ENCODE measurements at places on chromosomes 16 and 17.

- DNase-seq, result no peak
Observed at GRCh38 chr16:86942151-86943051, 364.1 kb downstream of the FOXL1 start.

- no peak for DNase-seq
Observed at GRCh38 chr17:31339906-31340661, 18.7 kb upstream of the EVI2A start.

- peak; percentile 60 for DNase-seq
Observed at GRCh38 chr17:19753661-19754463, 5.8 kb upstream of the ALDH3A1 start.

DNA sequence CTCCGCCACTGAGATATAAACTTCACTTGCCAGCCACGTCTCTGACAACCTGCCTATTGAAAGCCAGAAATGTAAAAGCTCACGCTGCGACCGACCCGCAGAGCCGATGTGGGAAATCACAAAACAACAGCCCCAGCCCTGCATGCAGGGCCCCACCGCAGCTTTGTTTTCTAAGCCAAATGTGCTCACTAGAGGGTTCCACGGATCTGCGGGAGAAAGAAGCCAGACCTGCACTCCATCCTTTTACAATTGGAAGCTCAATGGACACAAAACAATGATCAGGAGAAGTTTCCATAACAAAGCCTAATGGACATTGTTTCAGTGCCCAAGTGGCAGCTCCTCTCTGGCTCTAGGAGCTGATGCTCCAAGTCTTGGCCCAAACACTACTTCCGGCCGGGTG is 33.1 kb downstream of the WIPI1 start:
- no peak for DNase-seq

DNA sequence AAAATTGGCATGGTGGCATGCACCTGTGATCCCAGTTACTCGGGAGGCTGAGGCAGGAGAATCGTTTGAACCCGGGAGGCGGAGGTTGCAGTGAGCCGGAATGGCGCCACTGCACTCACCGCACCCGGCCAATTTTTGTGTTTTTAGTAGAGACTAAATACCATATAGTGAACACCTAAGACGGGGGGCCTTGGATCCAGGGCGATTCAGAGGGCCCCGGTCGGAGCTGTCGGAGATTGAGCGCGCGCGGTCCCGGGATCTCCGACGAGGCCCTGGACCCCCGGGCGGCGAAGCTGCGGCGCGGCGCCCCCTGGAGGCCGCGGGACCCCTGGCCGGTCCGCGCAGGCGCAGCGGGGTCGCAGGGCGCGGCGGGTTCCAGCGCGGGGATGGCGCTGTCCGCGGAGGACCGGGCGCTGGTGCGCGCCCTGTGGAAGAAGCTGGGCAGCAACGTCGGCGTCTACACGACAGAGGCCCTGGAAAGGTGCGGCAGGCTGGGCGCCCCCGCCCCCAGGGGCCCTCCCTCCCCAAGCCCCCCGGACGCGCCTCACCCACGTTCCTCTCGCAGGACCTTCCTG is at the start of gene HBQ1:
HBQ1 (plus strand) TSS at position 359 of the 575 bp plus-strand sequence; CDS start at position 387, 28 bp downstream.
- DNase-seq, result no peak

DNA sequence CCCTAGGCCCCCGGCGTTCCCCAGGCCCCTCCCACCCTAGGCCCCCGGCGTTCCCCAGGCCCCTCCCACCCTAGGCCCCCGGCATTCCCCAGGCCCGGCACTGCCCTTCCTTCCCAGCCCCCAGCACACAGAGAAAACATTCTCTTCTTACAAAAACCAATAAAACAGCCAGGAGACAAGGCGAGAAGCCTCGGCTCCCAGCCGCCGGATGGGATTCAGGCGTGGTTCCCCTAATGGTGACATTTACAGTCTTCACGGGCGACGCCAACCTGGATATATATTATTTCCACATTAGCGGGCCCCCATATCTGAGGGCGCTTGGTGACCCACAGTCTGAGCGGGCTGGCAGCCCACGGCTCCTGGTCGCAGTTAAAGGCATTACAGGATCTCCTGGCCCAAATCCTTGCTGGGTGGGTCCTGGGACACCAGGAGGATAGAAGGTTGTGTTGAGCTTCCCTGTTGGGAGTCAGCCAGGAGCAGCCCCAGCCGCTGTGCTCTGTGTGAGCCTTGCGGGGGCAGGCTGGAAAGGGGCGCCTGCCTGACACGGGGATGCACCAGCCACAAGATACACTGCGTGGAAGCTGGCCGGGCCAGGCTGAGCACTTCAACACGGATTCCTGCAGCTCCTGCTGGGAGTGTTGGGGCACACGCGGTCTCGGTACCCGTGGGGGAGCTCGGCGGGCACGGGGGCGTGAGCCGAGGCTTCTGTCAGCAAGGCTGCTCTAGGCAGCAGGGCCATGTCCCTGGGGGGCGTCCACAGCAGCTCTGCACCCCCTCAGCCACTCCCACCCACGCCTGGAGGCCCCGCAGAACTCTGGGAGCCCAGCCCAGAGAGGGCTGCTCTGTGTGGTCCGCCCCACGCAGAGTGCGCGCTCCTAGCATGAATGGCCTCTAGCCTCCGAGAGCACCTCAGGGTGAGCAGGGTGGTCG is 83.7 kb downstream of the LMF1 start:
- no peak for DNase-seq

- no peak for DNase-seq
Observed at GRCh38 chr17:6413065-6413464, 21.9 kb downstream of the AIPL1 start.

GRCh38 chr17:537133-537532 is 177.5 kb downstream of the VPS53 start:
- DNase-seq, result no peak

GRCh38 chr16:19853132-19853741 is 31.4 kb downstream of the GPRC5B start:
- no peak for DNase-seq

GRCh38 chr16:71775949-71776348 is 32.7 kb downstream of the AP1G1 start:
- DNase-seq, result no peak

- no peak for DNase-seq
Observed at GRCh38 chr17:48502901-48503300, 27.9 kb downstream of the HOXB1 start.

GRCh38 chr17:82371333-82372248 is at the start of gene UTS2R:
UTS2R (plus strand) TSS chr17:82371765; CDS start chr17:82374325, 2,560 bp downstream.
- no peak for DNase-seq

GRCh38 chr17:40351359-40352236 is 12.9 kb downstream of the GJD3 start:
- no peak for DNase-seq
